ENCODE measurements at places on chromosomes 7 and 10.
A peak's percentile ranks its signal among the peaks of the same experiment; 100 is the strongest.

GRCh38 chr10:29517352-29517923 is 117.3 kb downstream of the SVIL start:
- peak; percentile 63 for DNase-seq

- DNase-seq: peak; percentile 76
These were observed 470.0 kb downstream of the SUGCT start for GRCh38 chr7:40604601-40605438.

GRCh38 chr7:127741764-127742375 is 89.9 kb downstream of the SND1 start:
- no peak for DNase-seq

- no peak for DNase-seq
These were observed 16.2 kb upstream of the MACC1 start for GRCh38 chr7:20233362-20233761.

DNA sequence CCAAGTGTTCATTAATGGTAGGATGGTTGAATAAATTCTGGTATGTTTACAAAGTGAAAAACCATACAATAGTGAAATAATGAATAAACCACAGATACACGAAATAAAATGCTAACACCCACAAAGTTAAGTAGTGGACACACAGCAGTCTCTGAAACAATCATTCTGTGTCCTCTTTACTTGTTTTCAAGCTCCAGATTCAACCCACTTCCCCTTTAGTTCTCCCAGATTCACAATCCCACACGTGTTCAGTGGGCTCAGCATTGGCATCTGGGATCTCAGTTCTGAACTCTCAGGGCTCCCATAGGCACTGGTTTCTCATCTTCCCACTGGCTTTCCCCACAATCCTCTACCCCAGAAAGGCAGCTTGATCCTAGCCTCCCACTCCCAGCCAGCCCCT is 44.9 kb downstream of the SEM1 start:
- DNase-seq: peak; percentile 29

- no peak for DNase-seq
These were observed 39.6 kb downstream of the GPRIN2 start for GRCh38 chr10:46516660-46517416.

- no peak for DNase-seq
These were observed 28.6 kb upstream of the VAX1 start for GRCh38 chr10:117166418-117167345.

DNA sequence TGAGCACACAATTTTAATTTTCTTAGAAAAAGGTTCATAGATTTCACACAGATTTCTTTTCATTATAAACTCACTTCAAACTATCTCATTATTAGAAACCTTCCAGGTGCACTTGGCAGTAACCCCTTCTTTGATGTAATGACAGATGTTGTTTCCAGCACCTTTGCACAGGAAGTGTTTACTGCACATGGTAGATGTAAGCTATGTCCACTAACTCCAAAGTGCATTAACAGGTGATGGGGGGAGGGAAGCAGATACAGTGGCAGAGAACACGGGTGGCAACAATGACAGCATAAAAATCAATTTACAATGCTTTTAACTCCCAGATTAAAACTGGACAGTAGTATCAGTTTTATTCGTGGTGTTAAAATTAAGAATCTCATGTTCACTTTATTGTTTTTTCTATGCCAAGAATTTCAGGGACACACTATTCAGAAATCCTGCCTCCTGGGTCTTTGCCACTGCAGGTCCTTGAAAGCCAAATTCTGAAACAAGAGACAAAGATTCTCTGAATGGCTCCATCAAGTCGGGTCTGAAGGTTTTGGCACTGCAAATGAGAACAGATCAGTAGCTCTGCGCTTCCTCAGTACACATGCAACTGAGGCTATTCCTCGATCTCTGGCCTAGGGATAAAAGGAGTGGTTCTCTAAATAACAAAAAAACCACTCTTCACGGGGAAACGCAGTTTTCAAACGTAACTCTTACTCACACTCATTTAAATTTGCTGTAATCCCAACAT is 187.7 kb downstream of the JAZF1 start:
- DNase-seq: no peak

GRCh38 chr7:18235819-18236218 is 208.2 kb upstream of the PRPS1L1 start:
- no peak for DNase-seq

DNA sequence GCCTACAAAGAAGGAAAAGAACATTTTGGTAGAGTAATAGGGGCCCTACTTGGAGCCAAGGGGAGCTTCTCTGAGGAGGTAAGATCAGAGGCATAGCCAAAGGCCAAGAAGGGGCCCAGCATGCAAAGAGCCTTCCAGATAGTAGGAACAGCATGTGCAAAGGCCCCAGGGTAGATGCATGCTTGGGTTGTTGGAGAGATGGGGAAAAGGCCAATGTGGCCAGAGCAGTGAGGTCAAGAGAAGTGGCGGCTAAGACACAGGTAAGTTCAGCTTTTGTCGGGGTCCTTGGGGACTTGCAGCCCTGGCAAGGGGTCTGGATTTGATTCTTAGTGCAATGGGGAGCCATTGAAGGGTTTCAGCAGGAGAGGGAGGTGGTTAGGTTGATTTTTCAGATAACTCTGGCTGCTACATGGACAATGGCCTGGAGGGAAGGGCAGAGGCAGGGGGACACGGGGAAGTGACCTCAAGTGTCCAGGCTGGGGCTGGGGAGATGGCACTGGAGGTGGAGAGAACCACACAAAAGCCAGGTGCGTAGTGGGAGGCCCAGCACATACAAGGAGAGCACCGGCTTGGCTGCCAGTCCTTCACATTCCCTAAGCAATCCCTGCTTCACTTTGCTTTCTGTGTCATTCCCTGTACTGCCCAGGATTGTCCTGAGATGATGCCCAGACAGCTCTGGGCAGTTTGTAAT is 16.5 kb downstream of the GRID1 start:
- no peak for DNase-seq

Data from D341Med (cell line).